ENCODE measurements at places on chromosomes 11 and 22.

GRCh38 chr11:76397383-76397782 is 16.3 kb downstream of the GVQW3 start:
- no peak for DNase-seq

DNA sequence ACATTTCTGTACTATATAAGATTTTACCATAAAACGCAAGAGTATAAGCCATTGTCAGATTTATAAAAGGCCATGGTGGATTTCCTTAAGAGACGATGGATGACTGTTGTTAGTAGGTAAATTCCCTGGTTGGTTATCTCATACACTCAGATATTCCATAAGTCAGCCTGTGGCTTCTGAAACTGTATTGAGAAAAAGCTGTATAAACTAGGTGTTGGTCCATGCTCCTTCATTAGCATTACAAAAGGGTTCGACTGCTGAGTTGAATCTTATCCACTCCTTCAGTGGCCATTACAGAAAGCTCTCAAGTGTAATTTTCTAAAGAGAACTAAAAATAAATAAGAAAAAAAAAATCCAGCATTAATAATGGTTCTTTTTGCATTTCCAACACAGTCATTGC is 5.3 kb downstream of the GRAP2 start:
- DNase-seq: no peak

DNA sequence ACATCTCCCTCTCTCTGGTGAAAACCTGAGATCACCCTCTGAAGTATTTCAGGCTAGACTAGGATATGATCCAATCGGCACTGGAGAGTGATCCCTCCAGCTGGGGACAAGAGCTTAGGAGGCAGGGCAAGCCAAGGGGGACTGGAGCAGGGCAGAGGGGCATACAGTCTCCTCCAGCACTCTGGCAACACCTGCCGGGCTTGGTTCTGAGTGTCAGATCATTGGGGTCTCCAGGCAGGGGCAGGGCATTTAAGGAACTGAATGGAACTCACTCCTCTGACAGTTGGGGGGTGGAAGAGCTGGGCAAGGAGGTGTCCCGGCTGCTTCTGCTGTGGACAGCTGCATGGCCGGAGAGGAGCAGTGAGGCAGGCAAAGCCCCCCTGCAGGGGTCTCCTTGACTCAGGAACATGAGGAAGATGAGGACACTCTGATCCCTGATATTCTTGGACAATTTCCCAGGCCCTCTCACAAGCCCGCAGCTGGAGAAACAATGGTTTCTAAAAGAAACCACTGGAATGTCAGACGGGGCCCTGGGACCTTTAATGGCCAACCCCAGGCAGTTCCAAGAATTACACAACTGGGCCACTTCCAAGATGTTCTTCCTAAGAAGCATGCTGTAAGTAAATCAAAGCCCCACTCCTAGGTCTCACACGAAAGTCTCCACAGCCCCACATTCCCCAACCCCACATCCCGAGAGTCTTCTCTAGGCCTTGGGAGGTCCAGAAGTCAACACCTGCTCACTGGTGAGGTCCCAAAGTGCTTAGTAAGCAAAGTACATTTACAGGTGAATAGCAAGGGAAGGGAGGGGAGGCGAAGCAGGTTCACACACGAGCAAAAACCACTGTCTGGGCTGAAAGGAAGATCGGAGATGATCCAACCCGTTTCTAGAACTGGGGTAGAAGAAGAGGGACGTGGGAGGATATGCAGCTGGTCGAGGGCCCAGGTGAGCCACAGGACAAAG is 1.2 kb upstream of the CCDC86 start:
- DNase-seq: no peak

DNA sequence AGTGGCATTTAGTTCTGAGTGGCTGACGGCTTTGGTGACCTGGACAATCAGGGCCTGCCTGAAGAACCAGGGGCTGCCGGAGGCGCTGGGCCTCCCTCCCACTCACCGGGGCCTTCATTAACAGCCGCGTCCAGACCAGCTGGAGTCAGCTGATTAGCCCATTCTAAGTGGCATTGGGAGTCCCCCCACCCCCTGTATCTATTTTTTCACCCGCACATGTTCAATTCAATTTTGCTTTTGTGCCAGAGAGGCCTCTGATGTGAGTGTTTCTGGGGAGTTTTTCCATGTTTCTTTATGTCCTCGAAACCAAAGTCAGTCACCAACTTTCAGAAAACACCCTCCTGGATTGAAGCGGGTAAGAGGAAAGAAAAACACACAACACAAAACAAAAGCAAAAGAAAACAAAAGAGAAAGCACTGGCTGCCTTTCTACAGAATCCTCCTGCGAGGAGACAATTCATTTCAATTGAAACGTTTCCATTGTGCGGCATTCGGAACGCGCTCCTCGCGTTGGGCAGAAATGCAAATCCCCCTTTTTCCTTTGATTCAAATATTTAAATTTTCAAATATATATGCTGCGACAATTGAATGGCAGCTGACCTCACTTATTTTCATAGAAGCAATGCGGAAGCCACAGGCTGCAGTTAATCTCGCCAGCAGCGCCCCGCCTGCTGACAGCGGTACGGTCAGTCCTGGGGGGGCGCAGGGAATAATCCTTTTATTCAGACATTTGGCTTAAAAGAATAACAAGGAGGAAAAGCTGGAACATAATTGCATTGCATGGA is 17.7 kb downstream of the CDKN1C start:
- DNase-seq: peak; percentile 34

- DNase-seq: no peak
These were observed 1.4 kb downstream of the HDHD5 start for GRCh38 chr22:17157714-17158113.

All from hematopoietic multipotent progenitor cell treated with erythropoietin and hydrocortisone succinate and interleukin-3 and kit ligand, for 4 days (in vitro differentiated cells).